AG04449 (cell line): ENCODE measurements at places on chromosomes 2 and 18.

DNA sequence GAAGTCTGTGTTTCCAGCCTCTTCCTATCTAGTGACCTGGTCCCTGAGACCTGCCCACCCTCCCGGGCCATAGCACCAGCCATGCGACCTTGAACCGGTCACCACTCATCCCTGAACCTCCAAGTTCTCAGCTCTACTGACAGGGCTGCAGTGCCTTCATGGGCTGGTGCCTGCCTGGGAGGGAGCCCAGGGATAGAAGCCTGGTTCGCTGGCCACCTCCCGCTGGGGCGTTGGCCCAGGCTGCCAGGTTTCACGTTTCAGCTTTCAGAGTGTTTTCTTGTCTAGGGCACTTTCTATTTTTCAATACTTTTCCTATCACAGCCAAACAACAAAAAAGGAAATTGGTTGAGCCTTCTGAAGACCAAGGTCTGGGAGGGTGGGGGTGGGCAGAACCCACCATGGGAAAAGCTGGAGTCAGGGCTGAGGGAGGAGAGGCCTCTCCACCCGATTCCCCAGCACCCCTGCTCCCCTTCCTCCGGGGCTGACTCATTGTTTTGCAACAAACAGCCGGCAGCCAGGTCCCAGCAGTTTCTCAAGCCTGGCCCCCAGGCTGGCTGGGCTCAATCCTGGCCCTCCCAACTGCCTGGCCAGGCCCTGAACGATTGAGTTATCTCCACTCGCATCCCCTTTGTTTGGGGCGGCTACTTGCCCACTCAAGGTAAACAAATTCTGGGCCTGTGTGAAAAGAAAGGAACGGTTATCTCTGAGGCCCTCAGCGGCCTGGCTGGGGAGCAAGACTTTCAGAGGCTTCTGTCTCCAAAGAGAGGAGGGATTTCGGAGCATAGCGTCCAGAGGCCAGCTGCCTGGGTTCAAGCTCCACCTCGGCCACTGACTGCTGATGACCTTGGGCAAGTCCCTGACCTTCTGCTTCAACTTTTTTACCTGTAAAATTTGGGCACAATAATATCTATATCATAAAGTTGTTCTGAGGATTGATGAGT is 47.5 kb downstream of the ZFP36L2 start:
- no peak for DNase-seq

DNA sequence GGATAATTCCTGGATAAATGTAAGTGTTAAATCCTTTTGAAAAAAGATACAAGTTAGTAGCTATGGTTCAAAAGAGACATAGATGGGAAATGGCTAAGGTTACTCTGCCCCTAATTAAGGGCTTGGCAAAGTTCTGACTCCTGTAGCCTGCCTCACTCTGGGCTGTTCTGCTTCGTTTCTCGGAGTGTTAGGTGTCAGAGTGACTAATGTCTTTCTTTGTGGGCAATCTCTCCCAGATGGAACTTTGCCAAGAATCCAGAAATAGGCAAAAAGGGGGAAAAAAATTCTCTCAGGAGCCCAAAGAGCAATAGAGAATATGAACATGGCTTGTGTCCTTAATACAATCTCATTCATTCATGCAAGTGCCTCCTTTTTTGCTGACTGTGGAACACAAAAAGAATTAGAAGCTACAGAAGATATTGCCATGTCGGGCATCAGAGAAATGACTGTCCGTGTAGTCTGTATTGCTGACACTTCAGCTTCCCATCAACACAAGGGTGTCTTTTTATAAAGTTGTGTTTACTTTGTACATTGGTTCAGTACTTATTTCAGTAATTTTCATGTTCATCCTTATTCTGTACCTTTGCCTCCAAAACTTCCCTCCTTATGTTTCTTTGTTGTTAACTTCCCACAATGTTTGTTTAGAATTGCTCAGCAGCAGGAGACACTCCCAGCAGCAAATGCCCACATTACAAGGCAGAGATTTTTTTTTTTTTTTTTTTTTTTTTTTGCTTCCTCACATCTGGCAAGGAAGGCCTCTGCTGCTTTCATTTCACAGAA is 134.0 kb downstream of the FTCDNL1 start:
- no peak for DNase-seq

DNA sequence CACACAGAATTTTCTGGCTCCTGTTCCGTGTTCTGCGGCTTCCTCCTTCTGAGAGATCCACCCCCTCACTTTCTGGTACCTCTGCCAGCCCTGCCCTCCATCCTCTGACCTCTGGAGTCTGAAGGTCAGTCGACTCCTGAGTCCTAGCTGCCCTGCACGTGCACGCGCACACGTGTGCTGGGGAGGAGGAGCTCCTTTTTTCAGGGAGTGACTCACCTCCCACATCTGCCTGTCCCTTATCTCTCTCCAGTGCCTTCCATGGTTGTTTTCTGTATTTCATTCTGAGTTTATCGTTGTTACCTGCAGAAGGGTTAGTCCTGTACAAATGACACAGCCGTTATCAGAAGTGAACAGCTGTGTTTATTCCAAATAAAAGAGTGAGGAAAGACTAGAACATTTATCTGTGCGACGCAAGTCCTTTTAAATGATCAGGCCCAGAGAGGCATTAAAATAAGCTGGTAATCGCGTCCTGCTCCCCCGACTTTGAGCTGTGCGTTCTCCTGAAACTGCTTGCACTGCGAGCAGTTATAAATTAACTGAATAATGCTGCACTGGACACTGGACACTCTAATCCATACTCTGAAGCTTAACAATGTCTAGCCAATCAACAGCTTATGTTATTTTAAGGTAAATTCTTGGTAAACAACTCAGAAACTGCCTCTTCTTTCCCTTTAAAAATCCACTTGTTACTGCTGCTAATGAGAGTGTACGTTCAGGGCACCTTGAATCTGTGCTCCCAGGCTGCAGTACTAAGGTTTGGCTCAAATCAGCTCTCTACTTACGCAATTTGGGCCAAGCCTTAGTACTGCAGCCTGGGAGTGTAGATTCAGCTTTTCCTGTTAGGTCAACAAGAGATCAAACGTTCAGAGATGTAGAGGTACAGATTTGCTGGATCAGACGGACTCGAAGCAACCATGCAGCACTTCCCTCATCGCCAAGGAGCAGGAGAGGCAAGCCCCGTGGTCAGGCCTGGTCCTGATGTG is 72.5 kb downstream of the GALR1 start:
- no peak for DNase-seq

DNA sequence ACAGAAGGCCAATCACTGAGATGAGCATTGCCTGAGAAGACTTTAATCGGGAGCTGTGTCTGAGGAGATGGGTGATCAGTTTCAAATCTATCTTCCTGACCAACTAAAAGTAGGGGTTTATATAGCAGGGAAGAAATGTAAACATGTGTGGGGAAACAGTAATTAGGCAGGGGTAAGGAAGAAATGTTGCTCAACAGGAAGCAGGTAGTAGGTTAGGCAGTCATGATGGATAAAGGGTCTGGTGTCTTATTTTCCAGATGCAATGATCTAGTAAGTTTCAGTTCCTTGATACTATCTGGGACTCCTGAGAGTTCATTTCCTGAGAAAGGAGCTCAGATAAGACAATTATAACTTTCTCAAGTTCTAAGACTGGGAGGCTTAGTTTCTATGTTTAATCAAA is 33.8 kb upstream of the DNAJC10 start:
- no peak for DNase-seq

DNA sequence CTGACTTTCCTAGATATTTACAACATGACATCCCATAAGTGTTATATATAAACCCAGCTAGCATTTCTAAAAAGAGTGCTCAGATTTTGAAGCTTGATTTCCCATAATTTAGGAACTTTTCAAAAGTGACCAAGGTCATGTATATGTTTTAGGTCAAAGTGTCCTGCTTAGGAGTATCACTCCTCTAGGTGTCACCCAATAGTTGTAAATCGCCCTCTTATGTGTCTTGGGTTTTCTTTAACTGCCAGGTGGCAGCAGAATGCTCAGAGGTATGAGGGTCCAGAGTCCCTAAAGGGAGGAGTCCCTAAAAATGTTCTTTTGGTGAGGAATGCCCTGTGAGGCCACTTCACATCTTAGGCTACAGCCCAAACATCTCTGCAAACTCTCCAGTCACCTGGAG is 358.3 kb downstream of the CELF4 start:
- no peak for DNase-seq

- no peak for DNase-seq
Observed at GRCh38 chr2:191690327-191690726, 12.4 kb downstream of the NABP1 start.
